Heart left ventricle (tissue), 16 donors: ENCODE measurements at places on chromosomes 11 and 22. TPM values are rescaled to one million over a fixed set of nuclear protein-coding genes. Genes with fewer than 3 reads are reported as not detected.

Gene CDPF1
- total RNA-seq: 7.7 TPM

Gene TRIM66
- 10.1 TPM for total RNA-seq

Gene IGSF22
- 0.82 TPM for total RNA-seq

Gene KRTAP5-1
- total RNA-seq: not detected

Gene CCDC89
- 1.5 TPM for total RNA-seq

Gene ART1
- 3.3 TPM for total RNA-seq

Gene PNPLA3
- total RNA-seq: not detected

Gene TNNI2
- total RNA-seq: 0.72 TPM

Gene MRGPRX4
- not detected for total RNA-seq

Gene OR52I1
- total RNA-seq: not detected

Gene RIMBP3C
- total RNA-seq: not detected

Gene TSPAN32
- total RNA-seq: 10.6 TPM

Gene MMP8
- total RNA-seq: 0.10 TPM

Gene PAX6
- total RNA-seq: 0.50 TPM

Gene MUC5B
- total RNA-seq: not detected

Gene C11orf86
- not detected for total RNA-seq

Gene MMP10
- not detected for total RNA-seq

Gene NECTIN1
- 10.6 TPM for total RNA-seq

Gene MFNG
- 10.5 TPM for total RNA-seq

Gene OR6A2
- total RNA-seq: 0.29 TPM

Gene OLFML1
- total RNA-seq: 17.9 TPM

Gene LYVE1
- 163 TPM for total RNA-seq

Gene KCNQ1OT1
- 0.28 TPM for total RNA-seq

Gene ANAPC15
- total RNA-seq: 43.9 TPM

Gene PLET1
- not detected for total RNA-seq

Gene C22orf42
- total RNA-seq: not detected

Gene SLC22A8
- not detected for total RNA-seq

Gene HTATIP2
- 17.7 TPM for total RNA-seq

Gene MTMR2
- 18.8 TPM for total RNA-seq

Gene MPPED2
- 5.2 TPM for total RNA-seq

Gene AIFM3
- not detected for total RNA-seq

Gene FLRT1
- 0.20 TPM for total RNA-seq

Gene RIMBP3B
- 0.12 TPM for total RNA-seq

Gene GGTLC2
- total RNA-seq: not detected

Gene XKR3
- total RNA-seq: not detected

Gene SIPA1
- total RNA-seq: 17.0 TPM

Gene GRAMD1B
- 15.6 TPM for total RNA-seq

Gene CCDC157
- total RNA-seq: 0.78 TPM

Gene SCGB2A2
- not detected for total RNA-seq

Gene SCGB1D2
- not detected for total RNA-seq

Gene HEPHL1
- total RNA-seq: not detected

Gene ASPHD2
- total RNA-seq: 0.13 TPM

Gene PRODH
- total RNA-seq: 7.5 TPM

Gene SLC35C1
- total RNA-seq: 6.3 TPM
